ENCODE measurements at places on chromosomes 4 and X.

- no peak for DNase-seq
These were observed 40.8 kb upstream of the KCNIP4 start for GRCh38 chr4:21989351-21989750.

DNA sequence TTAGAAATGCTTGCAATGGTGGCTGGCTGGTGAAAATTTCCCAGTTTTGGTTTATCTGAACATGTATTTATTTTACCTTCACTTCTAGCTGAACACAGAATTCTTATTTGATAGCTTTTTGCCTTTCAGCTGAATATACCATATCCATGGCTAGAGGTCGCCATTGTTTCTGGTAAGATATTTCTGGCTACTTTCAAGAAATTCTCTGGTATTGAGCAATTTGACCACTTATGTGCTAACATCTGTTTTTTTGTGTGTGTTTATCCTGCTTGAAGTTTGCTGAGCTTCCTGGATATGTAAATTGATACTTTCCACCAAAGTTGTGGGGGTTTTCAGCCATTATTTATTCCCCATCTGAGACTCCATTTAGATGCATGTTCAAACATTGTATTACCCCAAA lies 75.4 kb downstream of the FBXW7 start:
- DNase-seq: no peak

DNA sequence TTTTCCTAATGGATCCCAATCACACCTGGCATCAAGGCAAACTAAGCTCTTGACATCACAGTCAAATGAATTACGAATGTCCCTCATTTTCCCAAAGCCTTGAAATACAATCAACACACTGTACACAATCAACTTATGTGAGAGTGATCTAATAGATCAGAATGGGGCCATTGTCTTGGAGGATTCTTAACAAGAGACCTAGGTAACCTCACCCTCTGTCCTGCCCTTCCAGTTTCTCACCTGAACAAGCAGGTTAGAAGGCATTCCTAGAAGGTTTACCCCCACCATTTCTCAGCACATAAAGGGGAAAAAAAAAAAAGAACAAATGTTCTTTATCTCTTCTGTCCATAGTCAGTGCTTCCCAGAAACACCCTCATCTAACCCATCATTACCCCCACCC lies 6.3 kb downstream of the SLC39A8 start:
- DNase-seq: no peak

GRCh38 chr4:140515423-140515822 lies 8.5 kb upstream of the ELMOD2 start:
- DNase-seq: no peak

- DNase-seq: no peak
These were observed 11.5 kb upstream of the GABRE start for GRCh38 chrX:151985955-151986354.

DNA sequence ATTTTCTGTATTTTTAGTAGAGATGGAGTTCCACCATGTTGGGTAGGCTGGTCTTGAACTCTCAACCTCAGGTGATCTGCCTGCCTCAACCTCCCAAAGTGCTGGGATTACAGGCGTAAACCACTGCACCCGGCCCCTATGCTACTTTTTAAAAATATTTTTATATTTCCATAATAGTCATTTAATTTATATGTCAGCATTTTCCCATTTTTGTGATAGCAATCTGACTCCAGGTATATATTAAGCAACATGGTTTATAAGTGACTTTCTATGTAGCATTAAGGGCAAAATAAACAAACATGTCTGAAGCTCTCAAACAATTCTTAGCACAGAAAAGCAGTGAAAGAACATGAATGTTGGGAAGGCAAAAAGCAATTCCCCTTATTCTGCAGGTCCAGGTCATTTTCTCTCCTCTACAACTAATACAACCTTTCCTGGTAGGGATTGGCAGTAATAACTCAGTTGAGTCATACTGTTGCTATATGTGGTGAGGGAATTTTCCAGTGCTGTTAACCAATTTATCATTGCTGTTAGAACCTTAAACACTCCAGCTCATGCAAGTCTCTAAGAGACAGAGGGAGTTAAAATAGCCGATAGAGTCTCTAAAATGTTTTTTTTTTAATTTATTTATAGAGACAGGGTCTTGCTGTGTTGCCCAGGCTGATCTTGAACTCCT lies 24.0 kb downstream of the SMIM14 start:
- DNase-seq: no peak

- no peak for DNase-seq
These were observed 1507.1 kb downstream of the C4orf33 start for GRCh38 chr4:130603043-130603442.

GRCh38 chr4:7647186-7647585 lies 212.5 kb upstream of the PSAPL1 start:
- DNase-seq: no peak

- no peak for DNase-seq
These were observed 15.4 kb downstream of the CXCL2 start for GRCh38 chr4:74083546-74083945.

DNA sequence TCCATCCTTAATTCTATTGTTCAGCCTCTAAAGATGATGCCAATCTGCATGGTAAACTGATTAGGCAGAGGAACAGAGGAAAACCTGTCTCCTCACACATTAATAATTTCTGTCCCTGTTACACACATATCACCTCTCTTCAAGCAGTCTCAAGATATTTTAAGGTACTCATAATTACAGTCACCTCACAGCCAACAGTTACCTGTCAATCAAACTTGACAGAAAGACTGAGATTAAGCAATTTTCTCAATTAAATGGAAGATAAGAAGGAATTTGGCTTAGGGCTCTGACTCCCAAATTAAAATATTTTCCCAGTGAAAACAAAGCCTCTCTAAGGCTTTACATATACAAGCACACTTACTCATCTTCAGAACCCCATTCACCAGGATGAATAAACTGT lies 85.2 kb downstream of the MAPK10 start:
- no peak for DNase-seq

- no peak for DNase-seq
These were observed 13.2 kb upstream of the CAPN6 start for GRCh38 chrX:111283446-111283845.

DNA sequence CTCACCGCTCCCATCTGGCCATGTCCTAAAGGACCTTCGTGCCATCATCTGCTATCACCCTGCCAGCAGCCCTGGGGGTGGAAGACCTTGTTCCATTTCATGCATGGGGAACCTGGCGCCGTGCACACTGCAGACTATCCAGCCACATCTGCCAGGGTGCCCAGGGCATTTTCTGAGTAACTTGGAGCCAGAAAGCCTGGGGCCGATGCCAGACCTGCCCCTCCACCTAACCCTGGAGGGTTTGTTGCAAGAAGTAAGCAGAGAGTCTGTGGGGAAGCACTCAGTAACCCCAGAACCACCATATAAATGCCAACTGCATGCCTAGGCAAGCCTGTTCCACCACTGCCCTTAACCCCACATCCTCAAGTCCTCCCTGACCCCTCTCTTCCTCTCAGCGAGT lies 7.3 kb downstream of the HAUS7 start:
- no peak for DNase-seq

DNA sequence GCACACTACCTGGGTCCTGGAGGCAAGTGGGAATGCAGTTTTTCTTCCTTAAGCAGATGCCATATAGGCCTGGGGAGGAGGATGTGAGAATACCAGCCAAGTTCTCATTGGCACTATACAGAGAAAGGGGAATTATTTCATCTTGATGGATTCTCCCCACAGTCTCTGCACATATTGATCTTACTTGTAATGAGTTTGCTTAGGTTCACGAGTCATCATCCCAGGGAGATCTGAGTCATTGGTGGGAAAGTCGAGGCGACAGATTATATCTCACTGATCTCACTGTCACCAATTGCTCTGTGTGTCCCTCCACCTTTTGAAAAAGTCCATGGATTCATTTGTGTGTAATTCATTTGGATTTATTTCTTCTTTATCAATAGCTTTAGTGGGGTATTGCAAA lies 156.8 kb downstream of the AR start:
- DNase-seq: no peak

GRCh38 chr4:53151489-53151788 lies 214.4 kb downstream of the SCFD2 start:
- no peak for DNase-seq

- no peak for DNase-seq
These were observed 29.9 kb downstream of the PNMA6E start for GRCh38 chrX:153371256-153371655.

- DNase-seq: no peak
These were observed 41.2 kb downstream of the LIN54 start for GRCh38 chr4:82969414-82969813.

DNA sequence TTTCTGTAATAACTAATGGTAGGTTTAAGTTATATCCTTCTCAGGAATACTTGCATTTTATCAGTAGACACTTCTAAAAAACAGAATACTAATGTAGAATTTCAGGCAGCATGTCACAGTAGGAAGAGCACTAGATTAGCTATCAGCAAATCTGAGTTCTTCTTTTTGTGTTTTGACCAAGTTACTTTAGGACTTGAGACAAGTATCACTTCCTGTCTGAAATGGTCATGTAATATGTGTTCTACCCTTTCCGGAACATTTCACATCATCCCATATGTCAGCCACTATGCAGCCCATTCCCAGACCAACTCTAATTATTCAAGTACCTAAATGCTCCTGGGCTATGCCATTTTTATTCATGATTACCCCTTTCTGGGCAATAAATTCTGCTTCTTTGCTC lies 401.8 kb upstream of the RPS6KA3 start:
- no peak for DNase-seq

DNA sequence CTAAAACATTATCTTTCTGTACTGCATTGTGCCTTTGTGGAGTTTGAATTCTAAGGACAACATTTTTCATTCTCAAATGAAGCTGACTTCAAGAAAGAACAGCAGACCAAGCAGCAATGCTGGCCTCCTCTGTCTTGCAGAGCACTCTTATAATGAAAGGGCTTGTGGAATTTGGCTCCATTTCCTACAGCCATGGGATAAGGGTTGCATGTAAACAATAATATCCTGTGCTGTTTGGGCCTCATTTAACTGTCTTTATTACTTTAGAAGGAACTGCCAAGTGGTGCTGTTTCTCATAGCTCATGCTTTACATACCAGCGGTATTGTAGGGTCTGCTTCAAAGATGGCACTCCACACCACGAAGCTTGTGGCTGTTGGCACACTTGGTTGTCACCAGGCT lies 111.4 kb upstream of the EOLA2 start:
- DNase-seq: no peak

DNA sequence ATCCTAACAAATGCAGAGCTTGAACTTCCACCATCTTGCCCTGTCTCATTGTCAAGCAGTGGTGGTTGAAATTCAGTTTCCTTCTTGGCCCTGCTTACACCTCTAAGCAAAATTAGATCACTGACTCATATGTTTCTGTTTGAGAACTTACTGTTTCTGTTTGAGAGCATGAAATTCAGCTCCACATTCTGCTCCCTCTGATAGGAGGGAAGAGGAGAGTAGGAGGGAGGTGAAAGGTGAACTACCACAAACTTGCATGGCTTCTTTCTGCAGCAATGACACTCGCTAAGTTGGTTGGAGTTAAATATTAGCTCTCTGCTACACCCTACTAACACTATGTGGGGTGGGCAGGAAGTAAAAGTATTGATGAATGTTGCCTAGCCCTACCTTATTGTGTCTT lies 117.8 kb upstream of the EDA2R start:
- no peak for DNase-seq

- no peak for DNase-seq
These were observed 82.8 kb downstream of the LNX1 start for GRCh38 chr4:53508446-53508845.

DNA sequence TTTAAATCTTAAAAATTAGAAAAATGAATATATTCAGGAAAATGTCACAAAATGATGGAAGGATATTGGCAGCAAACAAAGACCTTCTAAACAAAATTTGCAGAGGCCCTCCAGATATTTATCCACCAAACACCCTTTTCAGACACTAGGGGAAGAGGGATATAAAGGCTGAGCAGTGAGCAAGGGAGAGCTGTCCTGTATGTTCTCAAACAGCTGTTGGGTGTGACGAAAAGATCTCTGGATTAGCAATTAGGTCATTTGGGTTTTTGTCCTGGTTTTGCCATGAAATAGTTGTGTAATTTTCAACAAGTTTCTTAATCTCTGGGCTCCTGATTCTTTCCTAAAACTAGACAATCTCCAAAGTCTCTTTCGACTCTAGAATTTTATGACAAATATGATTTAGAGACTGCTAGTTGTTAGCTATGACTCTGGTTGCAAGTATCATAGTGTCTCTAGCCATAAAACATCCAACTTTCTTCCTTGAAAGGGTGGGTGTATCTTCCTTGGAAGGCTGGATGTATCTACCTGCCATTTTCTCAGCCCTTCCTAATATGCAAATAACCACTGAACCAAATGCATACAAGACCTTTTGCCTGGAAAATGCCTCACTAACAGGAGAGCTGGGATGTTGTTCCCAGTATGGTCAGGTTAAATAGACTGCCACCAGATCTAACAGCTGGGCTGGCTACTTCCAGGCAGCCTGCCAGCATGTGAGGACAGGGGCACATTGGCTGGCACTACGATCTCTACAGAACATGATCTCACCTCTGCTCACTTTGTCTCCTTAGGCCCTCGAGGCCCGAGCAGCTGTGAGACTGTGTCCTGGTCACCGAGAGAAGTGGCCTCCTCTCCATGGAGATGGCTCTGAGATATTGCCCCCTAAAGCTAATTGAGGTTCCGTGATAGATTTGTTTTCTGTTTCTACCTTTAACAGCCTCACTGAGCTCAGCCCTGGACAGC lies 225.5 kb upstream of the JADE1 start:
- DNase-seq: no peak

DNA sequence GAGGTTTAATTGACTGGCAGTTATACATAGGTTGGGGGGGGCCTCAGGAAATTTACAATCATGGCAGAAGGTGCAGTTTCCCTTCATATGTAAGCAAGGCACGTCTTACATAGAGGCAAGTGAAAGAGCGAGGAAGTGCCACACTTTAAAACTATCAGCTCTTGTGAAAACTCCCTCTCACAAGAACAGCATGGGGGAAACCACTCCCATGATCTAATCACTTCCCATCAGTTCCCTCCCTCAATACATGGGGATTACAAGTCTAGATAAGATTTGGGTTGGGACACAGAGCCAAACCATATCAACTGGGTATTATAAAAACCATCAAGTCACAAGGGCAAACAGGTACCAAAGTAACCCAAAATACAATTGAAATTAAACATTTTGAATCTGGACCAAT lies 182.0 kb upstream of the FAT4 start:
- no peak for DNase-seq

DNA sequence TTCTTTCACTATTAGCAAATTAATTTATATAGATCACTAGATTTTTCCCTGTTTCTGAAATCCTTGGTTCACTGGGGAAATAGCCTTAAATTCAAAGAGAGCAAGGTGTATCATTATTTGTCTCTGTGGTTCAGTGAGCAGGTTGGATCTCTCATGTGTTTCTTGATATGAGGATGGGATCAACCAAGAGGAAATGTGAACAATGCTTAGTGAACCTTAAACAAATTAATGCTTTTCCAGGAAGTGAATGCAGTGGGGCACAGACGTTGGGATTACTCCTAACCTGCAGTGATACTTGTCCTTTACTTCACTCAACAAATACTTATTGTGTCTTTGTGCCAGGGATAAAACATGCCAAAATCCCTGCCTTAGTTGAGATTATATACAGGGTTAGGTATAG lies 193.2 kb downstream of the SHROOM3 start:
- no peak for DNase-seq
